ENCODE measurements at places on chromosomes 7 and 10. TPM values are rescaled to one million over a fixed set of nuclear protein-coding genes. Genes with fewer than 3 reads are reported as not detected.

GRCh38 chr7:14016950-14017349 is 27.5 kb upstream of the ETV1 start:
- no peak for DNase-seq

Gene MMP21
- not detected for total RNA-seq

DNA sequence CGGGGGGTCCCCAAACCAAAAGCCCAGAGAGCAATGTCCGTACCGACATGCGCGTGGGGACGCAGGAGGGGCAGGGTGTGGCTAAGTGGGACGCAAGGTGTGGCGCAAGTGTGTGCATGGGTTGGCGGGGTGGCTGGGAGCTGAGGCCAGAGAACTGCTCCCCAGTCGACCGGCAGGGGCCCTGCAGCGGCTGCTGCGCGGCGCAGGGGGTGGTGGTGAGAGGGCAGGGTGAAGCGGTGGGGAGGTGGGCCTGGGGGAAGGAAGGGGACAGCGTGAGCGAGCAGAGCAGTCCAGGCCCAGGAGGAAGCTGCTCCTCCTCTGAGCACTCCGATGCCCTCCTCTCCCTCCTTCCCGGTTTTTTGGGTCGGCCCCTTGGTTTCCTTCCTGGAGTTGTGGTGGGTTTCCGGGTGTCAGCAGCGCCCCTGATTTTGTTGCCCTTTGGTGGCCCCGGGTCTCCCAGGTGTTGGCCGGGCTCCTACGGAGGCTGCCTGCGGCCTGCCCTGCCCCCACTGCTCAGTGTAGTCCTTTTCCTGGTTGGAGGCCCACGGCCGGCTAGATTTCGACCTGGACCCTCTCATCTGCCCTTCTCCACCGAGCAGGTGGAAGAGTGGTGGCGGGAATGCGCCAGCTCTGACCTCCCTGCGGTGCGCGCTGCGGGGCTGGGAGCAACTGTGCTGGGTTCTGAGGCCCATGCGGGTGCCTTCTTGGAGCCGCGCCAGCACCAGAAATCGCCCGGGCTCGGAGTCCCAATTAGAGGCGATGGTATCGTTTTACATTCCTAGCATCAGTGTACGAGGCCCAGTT is 40.5 kb upstream of the COMTD1 start:
- DNase-seq, result peak; percentile 61

Gene DOCK1
- 16.8 TPM for total RNA-seq

Gene TUBB8
- total RNA-seq, result not detected

DNA sequence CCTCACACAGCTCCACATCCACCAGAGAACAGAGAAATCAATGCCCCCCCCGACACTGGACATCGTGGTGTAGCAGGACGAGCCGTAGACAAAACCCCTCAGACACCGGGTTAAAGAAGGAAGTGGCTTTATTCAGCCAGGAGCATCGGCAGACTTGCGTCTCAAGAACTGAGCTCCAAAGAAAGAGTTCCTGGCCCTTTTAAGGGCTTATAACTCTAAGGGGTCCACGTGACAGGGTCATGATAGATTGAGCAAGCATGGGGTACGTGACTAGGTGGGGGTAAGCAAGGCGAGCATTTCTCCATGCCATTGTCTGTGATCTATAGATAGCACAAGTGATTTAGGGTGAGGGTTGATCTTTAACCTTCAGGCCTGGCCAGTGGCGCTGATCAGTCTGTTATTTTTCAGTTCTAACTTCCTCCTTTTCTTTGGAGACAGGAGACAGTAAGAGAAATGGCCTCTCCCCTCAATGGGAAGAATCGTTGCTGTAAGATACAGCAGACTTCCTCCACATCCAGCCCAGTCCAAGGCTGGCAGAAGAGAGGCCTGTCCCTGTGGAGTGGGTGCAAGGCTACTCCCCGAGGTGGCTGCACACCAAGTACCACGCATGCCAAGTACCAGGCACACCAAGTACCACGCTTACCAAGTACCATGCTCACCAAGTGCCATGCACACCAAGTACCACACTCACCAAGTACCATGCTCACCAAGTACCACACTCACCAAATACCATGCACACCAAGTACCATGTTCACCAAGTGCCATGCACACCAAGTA is 19.5 kb upstream of the PPP2R2D start:
- DNase-seq, result no peak

All from Right ventricle myocardium inferior (tissue), 1 donor.